Chondrocyte (in vitro differentiated cells): ENCODE measurements at places on chromosomes 4 and X. TPM values are rescaled to one million over a fixed set of nuclear protein-coding genes. Genes with fewer than 3 reads are reported as not detected.

The F8A2 gene
- not detected in 3 replicates for total RNA-seq

DNA sequence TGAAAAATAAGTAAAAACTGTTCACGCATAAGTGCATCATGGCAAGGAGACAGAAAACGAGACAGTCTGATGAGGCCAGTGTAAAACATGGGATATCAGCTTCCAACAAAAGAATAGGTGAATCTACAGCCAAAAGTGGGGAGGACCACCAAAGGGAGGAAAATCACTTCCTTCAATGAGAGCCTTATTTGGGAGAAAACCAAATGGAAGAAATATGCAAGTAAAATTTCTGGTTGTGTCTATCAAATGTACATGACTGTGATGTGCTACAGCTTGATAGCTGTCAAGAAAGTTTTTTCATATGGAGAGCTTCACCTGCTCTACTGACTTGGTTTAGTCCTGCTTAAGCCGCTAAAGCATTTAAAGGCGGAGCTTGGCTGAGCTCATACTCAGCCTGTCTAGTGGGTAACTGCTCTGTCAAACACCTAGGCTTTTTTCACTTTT is 66.2 kb downstream of the MAGEA1 start:
- no peaks in the 10 kb centered on the region for H3K4me1 ChIP-seq
- H3K36me3 ChIP-seq = no peaks in the 10 kb centered on the region
- DNase-seq = no peak
- peaks cover 5% of the 10 kb centered on the region for H3K27me3 ChIP-seq
- H3K27ac ChIP-seq = no peak overlapping the region

GRCh38 chrX:137432609-137433008 is 133.3 kb upstream of the ZIC3 start:
- no peak for DNase-seq
- peaks cover 6% of the 10 kb centered on the region for H3K4me1 ChIP-seq

The CTAG1B gene
- total RNA-seq = not detected in 3 replicates

The SLC26A1 gene
- 0.72 to 1.6 TPM (median 0.75 TPM) in 3 replicates for total RNA-seq

GRCh38 chr4:905485-906338 is 26.4 kb downstream of the GAK start:
- no peaks in the 10 kb centered on the region for H3K27me3 ChIP-seq
- H3K36me3 ChIP-seq = no peaks in the 10 kb centered on the region
- no peak overlapping the region for H3K4me3 ChIP-seq
- peaks cover 3% of the 10 kb centered on the region for H3K4me1 ChIP-seq

The STOX2 gene
- 1.6 to 1.9 TPM (median 1.6 TPM) in 3 replicates for total RNA-seq

The EGFL6 gene
- total RNA-seq = 0.18 to 0.22 TPM in 2 of 3 replicates, not detected in the other

DNA sequence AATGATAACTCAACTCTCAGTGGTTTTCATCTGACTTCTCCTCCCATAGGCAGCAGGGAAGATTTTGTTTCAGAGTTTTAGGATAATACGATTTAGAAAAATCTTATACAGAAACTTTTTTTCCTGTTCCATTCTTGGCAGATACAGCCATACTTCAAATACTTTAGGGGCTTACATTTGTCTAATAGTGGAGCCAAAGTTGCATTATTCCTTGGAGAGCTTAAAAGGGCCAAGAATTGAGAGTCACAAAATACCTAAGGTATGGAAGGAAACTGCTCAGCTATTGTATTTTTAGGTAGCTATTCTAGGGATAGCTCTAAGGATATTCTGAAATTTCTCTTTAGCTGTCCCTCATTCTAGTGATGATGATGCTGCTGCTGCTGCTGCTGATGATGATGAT is 132.9 kb upstream of the PTCHD1 start:
- H3K27me3 ChIP-seq = peaks cover 3% of the 10 kb centered on the region
- H3K4me1 ChIP-seq = no peaks in the 10 kb centered on the region
- no peak overlapping the region for H3K27ac ChIP-seq
- DNase-seq = no peak
- H3K36me3 ChIP-seq = no peaks in the 10 kb centered on the region

- peaks cover 35% of the 10 kb centered on the region for H3K4me1 ChIP-seq
- peak; percentile 65 for DNase-seq
- H3K27ac ChIP-seq = no peak overlapping the region
Observed at GRCh38 chrX:2486476-2487133, 14.2 kb downstream of the DHRSX start.

DNA sequence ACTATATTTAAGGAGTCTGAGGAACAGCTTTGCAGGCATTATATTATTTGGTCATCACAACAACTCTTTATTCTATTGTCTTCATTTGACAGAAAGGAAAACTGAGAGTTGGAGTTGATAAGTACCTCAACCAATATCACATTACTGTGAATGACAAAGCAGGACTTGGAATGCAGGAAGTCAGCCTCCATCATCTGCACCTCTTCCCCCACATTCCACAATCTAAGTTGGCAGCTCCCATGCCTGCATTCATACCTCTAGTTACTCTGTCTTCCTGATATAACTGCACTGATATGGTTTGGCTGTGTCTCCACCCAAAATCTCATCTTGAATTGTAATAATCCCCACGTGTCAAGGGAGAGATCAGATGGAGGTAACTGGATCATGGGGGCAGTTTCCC is 356.7 kb downstream of the GALNTL6 start:
- no peak for DNase-seq
- no peaks in the 10 kb centered on the region for H3K27me3 ChIP-seq
- H3K36me3 ChIP-seq = no peaks in the 10 kb centered on the region
- peaks cover 8% of the 10 kb centered on the region for H3K4me1 ChIP-seq
- H3K27ac ChIP-seq = no peak overlapping the region

The TMPRSS11B gene
- total RNA-seq = not detected in 3 replicates

DNA sequence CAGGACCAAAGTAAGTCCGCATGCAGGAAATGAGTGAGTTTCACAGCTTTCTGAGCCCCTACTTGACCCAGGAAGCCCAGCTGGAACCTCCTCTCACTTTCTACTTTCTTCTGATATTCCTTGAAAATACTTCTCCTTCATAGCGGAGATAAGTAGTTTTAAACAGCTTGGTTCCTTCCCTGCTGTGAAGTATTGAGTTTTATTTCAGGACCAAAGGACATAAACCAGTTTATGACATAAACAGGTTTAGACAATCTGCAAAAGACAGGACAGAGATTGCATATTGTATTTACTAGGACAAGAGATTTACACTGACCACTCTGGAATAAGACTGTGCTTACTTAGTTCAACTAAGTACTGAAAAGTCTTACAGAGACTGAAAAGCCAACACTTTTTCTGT is 54.8 kb downstream of the PAGE2 start:
- DNase-seq = no peak
- H3K27ac ChIP-seq = peak overlapping the region; percentile 9

The PLK4 gene
- total RNA-seq = 3.1 to 6.8 TPM (median 3.1 TPM) in 3 replicates

GRCh38 chrX:74207539-74207938 is 96.4 kb upstream of the ZCCHC13 start:
- no peak for DNase-seq
- peaks cover 18% of the 10 kb centered on the region for H3K36me3 ChIP-seq
- H3K4me1 ChIP-seq = no peaks in the 10 kb centered on the region
- no peaks in the 10 kb centered on the region for H3K27me3 ChIP-seq
- peak overlapping the region; percentile 49 for H3K27ac ChIP-seq

DNA sequence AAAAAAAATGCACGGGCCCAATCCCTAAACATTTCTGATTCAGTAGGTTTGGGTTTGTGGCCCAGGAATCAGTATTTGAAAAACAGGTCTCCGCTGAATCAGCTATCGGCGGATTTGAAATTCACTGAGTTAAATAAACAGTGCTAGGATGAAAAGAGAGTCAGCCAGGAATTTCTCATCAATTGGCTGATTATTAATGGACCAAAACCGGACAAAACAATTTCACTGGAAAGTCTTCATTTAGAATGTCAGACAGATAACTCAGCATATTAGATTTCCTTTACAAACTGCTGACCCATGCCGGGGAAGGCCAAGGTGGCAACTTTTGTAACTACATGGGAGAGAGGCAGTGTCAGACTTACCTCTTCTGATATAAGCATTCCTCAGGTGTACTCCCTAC is 99.4 kb upstream of the LSM6 start:
- no peaks in the 10 kb centered on the region for H3K4me1 ChIP-seq
- no peak overlapping the region for H3K27ac ChIP-seq
- H3K4me3 ChIP-seq = no peak overlapping the region
- H3K36me3 ChIP-seq = no peaks in the 10 kb centered on the region

DNA sequence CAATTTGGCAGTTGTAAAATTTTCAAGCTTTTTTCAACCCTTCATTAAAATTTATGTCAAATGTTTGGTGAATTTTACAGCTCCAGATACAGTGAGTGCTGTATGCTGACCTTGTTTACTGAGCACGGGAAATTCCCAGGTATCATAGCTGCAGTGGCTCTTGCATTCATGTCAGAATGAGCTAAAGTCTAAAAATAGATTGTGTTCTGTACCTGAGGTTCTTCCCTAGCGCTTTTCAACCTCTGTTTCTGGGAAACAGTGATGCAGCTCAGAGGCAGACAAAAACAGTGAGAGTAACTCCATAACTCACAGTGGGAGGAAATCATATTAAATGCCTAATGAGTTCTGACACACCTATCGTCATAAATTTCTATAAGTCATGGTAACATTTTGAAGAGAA is 393.8 kb upstream of the GNPDA2 start:
- no peak overlapping the region for H3K4me3 ChIP-seq
- DNase-seq = no peak
- no peaks in the 10 kb centered on the region for H3K4me1 ChIP-seq
- H3K36me3 ChIP-seq = no peaks in the 10 kb centered on the region

- peak overlapping the region; percentile 100 for H3K4me3 ChIP-seq
- H3K27ac ChIP-seq = peak overlapping the region; percentile 98
- no peaks in the 10 kb centered on the region for H3K27me3 ChIP-seq
Observed at GRCh38 chr4:39699687-39700409, 1.9 kb downstream of the UBE2K start.

- no peaks in the 10 kb centered on the region for H3K27me3 ChIP-seq
- H3K27ac ChIP-seq = no peak overlapping the region
- DNase-seq = no peak
- H3K4me3 ChIP-seq = no peak overlapping the region
Observed at GRCh38 chrX:134801267-134801666, 143.0 kb upstream of the PLAC1 start.

The FAAH2 gene
- total RNA-seq = 0.31 to 1.2 TPM (median 0.50 TPM) in 3 replicates

The STK32B gene
- 13.1 to 14.7 TPM (median 14.2 TPM) in 3 replicates for total RNA-seq

DNA sequence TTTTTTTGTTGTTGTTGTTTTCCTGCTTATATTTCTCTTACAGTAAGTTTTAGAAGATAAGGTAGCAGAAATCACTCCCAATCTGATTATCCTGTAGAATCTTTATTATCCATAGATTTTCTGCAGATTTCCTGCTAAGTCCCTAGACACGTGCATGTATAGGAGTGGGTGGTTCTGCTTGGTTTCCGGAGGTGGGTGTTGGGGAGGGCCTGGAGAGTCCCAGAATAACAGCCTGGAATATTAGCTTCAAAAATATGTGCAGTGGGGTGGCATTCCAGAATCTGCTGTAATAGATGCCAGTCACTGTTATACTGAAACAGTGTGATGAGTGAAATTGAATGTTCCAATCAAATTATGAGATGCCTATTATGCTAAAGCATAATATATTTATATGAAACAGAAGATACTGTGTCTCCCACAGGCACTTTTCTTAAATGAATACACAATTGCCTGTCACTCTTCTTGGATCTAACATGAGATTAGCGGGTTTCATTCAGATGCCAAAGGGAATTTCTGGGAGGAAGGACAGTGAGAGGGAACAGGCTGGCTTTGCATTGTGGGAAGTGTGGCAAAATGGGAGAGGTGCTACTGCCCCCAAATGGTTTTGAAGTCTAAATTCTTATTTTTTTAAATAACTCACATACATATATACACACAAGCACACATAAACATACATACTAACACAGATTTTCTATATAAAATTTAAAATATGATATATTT is 37.6 kb downstream of the C4orf50 start:
- H3K27me3 ChIP-seq = peaks cover 35% of the 10 kb centered on the region
- H3K4me3 ChIP-seq = no peak overlapping the region
- no peak for DNase-seq
- peaks cover 4% of the 10 kb centered on the region for H3K4me1 ChIP-seq
- H3K36me3 ChIP-seq = peaks cover 6% of the 10 kb centered on the region
- H3K27ac ChIP-seq = no peak overlapping the region

The EOLA2 gene
- 38.9 to 46.6 TPM (median 39.2 TPM) in 3 replicates for total RNA-seq

DNA sequence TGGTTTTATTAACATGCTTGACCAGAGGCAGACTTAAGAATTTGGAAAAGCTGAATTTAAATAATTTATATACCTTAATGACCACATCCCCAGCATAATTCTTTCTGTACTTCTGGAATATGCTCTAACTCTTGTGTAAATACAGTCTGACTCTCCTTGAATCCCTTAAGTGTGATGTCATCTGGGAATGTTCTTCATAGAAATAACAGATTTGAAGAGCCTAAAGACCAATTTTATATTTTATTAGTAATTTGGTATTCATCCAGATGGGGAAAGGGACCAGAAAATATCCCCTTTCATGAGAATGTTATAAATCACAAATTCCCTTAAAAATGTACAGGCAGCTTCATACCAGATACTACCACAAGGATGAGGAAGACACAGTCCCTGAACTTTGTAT is 58.3 kb downstream of the KCNIP4 start:
- no peak for DNase-seq
- no peaks in the 10 kb centered on the region for H3K36me3 ChIP-seq
- peaks cover 11% of the 10 kb centered on the region for H3K4me1 ChIP-seq
- peaks cover 5% of the 10 kb centered on the region for H3K27me3 ChIP-seq
- H3K27ac ChIP-seq = no peak overlapping the region
- no peak overlapping the region for H3K4me3 ChIP-seq

DNA sequence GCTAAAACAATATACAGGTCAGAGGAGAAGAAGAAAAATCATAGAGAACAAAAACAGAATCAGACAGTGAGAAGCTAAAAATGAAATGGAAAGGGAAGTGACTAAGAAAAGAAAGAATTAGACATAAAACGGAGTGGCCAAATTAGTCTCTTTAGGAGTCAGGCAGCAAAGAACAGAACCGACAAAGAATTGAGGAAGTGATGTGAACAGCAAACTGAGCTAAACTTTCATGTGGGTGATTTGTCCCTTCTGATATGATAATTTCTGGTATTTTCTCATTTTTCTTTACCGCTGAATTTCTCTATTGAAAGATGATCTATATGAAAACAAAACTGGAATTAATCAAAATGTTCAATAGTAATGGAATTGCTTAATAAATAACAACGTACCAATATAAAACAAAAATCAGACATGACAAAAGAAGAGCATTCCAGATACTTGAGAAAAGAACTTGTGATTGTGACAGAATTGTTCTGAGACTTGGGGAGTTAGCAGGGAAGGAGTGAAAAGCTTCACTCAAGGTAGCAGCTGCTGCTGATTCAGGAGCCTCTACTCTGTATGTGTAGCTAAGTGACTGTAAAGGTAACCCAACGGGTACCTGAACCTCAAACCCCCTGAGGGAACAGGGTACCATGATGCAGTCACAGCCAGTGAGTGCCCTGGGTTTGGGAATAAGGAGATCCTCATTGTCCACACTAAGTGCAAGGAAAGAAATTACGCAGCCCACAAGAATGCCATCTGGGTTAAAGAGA is 8.8 kb downstream of the TAPT1 start:
- H3K27ac ChIP-seq = no peak overlapping the region
- no peak overlapping the region for H3K4me3 ChIP-seq
- peaks cover 6% of the 10 kb centered on the region for H3K4me1 ChIP-seq
- H3K27me3 ChIP-seq = no peaks in the 10 kb centered on the region
- H3K36me3 ChIP-seq = no peaks in the 10 kb centered on the region
- no peak for DNase-seq

The GYPE gene
- total RNA-seq = not detected in 3 replicates

DNA sequence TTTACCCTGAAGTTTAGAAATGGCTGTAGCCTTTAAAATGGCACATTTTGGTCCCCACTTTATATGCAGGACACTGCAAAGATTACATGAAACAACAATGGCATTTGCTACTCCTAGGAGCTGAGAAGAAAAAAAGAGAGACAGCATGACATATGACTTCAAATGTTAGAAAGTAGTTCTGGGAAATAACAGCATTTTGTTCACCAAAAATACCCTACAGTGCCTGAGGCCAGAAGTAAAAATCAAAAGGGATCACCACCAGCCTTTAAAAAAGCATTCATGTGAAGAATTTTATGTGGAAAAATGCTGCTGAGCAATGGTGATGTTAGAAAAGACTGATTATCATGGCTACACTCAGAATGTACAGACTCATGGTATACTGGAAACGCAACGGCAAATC is 110.0 kb downstream of the DTHD1 start:
- H3K36me3 ChIP-seq = no peaks in the 10 kb centered on the region
- no peak for DNase-seq
- H3K27me3 ChIP-seq = peaks cover 33% of the 10 kb centered on the region
